ENCODE measurements at places on chromosomes 2 and 18.

DNA sequence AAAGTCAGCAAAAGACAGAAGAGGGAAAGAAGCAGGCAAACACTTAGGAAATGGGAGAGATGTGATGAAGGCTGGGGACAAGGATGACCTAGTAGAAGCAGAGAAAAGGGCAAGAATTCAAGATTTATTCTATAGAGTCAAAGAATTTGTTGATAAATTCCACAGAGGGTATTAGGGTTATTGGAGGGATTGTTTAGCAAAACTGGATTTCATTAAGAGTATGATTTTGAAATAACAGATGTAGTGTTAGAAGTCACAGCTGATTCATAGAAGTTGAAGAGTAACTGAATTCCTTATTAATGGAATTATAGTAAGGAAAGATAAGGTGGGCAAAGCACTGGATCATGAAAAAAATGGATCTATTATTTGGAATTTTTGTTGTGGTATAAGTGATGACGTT, 48.6 kb downstream of the CEP192 start:
- DNase-seq: no peak

GRCh38 chr2:98463988-98464771, 19.5 kb downstream of the INPP4A start:
- no peak for DNase-seq

GRCh38 chr2:177396703-177397460, 4.3 kb downstream of the AGPS start:
- peak; percentile 67 for DNase-seq

DNA sequence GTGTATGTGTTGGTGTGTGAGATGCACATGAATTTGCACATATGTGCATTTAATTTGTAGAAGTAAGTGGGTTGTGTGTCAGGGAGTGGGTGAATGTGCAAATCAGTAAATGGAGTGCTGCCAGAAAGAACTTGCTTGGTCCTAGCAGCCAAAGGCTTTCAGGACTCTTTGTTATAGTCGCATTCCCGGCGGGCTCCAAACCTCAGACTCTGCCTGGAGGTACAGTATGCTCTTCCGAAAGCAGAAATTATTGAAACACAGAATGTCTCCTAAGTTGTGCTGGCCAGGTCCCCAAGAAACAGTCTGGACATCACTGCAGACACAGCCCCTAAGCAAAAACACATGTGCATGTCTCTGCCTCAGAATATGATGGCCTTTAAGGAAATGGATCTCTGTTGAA, 232.4 kb downstream of the INSIG2 start:
- no peak for DNase-seq

GRCh38 chr2:175929850-175930249, 72.2 kb downstream of the LNPK start:
- DNase-seq: no peak

DNA sequence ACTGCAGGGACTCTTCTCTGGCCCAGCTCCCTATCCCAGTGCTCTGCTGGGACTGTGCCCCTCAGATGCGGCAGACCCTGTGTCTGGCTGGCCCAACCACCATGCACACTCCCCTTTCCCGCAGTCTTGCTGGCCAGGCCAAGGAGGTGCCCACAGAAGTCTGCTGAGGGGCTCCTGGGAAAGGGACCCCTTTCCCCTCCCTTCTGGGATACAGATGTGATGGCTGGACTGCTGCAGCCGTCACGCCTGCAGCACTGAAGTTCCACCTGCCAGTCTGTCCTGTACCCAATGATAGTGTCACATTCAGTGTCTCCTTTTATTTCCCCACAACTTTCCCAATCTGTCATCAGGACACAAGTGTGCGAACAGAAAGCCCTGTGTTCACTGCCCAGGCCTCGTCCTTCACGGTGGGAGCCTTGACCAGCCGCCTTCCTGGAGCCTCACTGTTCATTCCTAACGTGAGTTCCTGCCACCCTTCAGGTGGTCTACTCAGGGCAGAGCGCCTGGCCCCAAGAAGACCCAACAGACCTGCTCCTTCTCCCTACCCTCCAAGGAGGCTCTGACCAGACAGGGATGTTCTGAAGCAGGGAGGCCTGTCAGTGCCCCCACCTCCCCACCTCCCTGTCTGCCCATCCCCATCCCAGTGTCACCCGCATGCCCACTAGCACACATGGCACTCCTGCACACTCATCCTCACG, 47.1 kb downstream of the ANKMY1 start:
- DNase-seq: no peak

DNA sequence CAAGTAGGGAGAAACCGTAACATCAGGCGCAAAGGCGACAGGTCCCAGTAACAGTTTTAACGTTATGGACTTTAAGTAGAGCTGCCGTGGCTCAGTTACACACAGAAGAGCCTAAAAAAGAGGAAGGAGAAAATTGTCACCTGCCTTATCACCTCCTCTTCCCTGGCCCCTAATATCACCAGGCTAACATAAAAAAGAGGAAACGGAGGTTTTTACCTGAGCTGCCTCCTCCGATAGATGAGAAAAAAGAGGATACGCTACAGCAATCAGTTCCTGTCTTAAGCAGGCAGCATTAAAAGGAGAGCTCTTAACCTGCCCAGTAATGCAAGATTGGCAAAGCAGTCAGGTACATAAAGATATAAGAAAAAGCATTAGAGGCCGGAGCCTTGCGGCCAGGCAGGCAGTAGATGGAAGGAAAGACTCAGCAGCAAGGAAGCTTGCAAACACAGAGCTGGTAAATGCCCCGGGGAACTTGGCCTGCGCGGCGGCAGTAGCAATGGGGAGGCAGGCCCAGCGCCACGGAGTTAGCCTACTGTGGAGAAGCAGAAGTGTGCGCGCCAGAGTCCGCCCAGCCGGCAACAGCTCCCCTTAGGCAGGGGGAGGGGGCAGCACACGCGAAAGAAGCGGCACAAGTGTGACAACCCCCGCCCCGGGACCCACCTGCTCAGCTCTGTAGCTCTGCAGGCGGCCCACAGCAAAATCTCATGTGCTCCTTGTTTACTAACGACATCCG, 116.3 kb upstream of the SCN7A start:
- no peak for DNase-seq

GRCh38 chr2:240114233-240114632, 21.9 kb downstream of the COPS9 start:
- no peak for DNase-seq

DNA sequence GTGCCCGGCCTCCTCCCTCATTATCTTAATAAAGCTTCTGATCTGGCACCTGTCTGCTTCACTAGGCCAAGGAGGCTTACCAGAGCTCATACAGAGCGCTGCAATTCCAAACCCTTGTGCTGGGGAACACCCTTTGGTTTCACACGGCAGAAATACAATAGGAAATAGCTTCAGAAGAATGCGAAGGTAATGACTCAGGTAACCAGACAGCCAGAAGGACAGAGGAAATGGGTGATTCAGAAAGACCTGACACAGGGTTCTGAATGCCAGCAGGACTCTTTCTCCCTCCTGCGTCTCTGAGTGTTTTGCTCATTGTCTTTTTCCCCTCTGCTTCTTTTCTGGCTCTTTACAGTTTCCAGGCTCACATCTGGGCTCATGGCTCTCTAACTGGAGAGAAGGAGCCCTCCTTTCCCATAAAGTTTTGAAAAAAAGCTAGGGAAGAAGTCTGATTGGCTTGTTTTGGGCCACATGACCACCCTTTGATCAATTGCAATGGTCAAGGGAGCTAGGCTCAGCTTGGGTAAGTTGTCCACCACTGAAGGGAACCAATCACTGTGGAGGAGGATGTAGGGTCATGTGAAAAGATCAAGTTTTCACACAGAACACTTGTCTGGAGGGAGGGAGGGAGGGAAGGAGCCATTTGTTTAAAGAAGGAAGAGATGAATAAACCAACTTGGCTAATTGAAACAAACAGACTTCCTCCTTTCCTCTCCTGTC, 90.5 kb upstream of the UPP2 start:
- peak; percentile 71 for DNase-seq

DNA sequence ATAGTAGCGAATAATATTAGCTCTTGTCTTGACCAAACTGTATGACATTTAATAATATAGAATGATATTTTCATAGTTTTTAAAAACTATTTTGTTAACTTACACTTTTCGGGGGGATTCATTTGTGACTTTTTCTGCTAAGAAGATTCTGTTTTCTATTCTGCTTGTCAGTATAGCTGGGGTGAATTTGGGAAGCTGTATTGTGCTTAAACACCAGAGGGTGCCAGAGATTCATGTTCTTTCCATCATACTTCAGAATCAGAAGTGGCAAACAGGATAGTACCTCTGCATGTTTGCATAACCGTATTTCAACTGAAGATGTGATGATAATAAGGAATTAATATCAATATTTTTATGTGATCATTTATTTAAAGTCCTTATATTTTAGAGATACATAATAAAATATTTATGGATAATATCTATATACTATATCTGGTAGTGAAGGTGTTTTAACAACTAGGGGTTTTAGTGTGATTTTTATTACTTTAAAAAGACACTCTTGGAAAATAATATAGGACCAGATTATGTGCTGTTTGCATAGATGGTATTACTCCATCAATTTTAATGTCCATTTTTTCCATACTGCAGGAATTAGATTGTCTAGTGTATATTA, 81.0 kb downstream of the TAF4B start:
- no peak for DNase-seq

DNA sequence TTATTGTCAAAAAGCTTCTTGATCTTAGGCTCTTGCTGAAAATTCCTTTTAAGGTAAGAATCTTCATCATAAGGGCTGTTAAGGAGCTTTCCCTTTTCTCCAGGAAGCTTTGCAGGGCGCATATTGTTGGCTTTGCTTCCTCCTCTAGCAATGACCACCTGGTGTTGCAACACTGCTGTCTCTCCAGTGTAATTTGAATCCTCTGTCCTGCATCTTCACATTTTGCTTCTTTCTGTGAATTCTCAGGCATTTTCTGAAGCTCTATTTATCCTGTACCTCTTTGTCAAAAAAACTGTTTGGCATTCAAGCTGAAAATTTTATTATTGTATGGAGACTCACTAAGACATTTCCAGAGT, 533.1 kb upstream of the CHAC2 start:
- DNase-seq: peak; percentile 19

GRCh38 chr2:225431105-225431863, 31.8 kb downstream of the NYAP2 start:
- DNase-seq: no peak

- no peak for DNase-seq
These were observed 38.3 kb upstream of the NRP2 start for GRCh38 chr2:205644018-205644417.

DNA sequence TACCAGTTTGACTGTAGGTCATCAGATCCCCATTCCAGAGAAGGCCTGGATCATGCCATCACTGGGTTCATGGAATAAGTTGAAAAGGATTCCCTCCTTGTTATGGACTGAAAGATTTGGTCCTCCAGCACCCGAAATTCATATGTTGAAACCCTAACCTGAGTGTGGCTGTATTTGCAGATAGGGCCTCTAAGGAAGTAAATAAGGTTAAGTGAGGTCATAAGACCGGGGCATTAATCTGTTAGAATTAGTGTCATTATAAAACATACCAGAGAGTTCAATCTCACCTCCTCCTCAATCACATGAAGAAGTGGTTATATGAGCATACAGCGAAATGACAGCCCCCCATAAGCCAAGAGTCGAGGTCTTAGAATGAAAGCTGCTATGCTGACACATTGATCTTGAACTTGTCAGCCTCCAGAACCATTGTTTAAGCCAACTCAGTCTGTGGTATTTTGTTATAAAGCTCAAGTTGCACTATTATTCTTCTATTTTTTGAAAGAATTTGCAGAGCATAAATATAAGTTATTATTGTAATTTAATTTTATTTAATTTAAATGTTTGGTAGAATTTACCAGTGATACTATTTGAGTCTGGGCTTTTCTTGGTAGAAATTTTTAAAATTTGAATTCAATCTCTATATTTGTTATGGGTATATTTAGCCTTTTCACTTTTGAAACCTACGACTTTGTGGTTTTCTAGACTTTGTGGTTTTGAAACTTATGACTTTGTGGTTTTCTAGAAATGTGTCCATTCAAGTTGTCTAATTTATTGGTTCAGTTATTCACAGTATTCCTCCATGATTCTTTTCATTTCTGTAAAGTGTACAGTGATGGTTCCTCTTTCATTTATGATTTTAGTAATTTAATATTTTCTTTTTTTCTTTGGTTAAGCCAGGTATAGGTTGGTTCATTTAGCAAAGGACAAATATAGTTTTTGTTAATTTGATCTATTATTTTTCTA, 1206.7 kb upstream of the CDH2 start:
- DNase-seq: no peak

DNA sequence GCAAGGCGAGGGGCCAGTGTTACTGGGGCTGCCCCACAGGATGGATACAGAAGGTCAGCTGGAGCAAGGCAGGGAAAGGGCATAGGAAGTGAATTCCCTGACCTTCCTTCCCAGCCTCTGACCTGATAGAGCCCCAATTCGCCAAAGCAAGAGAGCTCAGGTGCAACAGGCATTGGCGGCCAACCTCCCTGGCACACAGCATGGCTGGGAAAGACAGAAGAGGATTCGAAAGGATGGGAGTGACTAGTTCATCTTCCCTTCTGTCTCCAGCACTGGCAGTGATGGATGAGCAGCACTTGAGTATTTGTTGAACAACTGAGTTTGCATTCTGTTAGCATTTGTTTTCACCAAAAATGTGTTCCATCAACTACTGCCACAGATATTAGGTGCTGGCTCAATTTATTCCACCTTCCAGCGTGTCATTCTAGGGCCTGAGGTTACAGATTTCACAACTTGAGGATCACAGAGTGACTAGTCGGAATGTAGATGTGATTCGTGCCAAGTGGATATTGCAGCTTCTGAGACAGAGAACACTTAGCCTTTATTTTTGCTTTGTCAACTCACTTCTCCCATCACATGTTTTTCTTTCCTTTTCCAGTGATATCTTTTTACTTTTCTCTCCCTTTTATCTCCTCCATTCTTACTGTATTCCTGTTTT, 6.2 kb downstream of the COPS8 start:
- DNase-seq: no peak

- no peak for DNase-seq
These were observed 73.5 kb downstream of the KCNF1 start for GRCh38 chr2:10985260-10985659.

DNA sequence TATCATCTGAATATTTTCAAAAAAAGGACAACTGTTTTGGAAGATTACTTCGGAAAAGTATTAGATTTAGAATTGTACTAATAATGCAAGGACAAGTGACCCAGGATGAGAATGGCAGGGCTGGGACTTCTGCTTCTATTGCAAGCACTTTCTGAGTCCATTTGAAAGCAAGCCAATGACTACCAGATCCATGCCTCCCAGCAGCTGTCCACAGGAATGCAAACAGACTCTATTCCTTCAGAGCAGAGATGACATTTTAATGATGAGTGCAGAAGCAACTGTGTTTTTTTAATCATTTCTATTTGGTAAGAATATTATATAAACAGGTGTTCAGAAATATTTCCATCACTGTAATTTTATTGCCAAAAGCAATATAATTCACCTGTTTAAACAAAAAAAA, 456.7 kb downstream of the SOX11 start:
- DNase-seq: no peak
